ENCODE measurements at places on chromosomes 5 and 9.

GRCh38 chr5:149757197-149757947 is 27.3 kb downstream of the PPARGC1B start:
- DNase-seq, result no peak

DNA sequence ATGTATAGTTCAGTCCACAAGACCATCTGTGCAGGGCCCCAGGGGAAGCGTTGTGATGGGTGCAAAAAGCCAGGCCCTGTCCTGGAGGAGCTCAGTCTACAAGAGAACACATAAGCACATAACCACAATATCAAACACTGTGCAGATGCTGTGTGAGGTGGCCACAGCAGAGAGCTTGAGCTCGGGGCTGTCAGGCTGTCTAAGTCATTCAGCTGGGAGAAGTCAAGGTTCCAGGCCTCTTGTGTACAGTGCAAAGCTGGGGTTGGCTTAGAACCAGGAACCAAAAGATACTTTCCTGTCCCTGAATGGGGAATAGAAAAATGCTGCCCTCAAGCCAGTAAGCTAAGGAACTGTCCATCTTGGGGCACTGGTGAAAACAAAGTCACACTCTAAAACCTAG is 75.0 kb downstream of the PRDM6 start:
- no peak for DNase-seq

- DNase-seq, result no peak
These were observed 78.5 kb upstream of the ZSWIM6 start for GRCh38 chr5:61253547-61253946.

GRCh38 chr5:167725741-167726140 is 565.7 kb upstream of the WWC1 start:
- no peak for DNase-seq

GRCh38 chr5:9156282-9156681 is 389.6 kb downstream of the SEMA5A start:
- no peak for DNase-seq

- DNase-seq, result no peak
These were observed 2.9 kb upstream of the PTGER4 start for GRCh38 chr5:40676613-40677343.

GRCh38 chr9:86708918-86709835 is 238.1 kb downstream of the GAS1 start:
- no peak for DNase-seq

DNA sequence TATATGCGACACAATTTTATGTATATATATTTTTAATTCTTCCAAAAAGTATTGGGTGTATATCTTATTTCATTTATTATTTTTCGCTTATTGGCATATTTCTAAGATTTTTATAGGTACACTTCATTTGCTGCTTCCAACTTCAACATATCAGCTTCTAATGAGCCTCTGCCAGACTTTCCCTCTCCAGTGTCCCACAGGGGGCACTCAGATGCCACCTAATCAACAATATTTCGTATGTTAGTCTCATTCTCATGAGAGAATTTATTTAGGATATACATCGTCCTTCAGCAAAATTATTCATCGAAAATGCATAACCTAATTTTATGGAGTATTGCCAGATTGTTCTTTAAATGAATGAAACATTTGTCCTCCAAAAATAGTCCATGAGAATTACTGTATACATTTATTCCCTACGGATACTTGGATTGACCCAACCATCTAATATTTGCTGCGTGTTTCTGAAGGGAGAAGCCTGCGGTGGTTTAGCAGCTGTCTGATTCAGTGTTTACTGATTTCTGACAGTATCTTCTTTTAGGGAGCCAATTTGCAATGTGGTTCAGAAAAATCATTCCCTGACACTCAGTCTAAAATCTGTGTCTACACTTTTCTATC is 100.6 kb upstream of the SELENOP start:
- no peak for DNase-seq

GRCh38 chr9:129649726-129650679 is 8.1 kb upstream of the ASB6 start:
- no peak for DNase-seq

DNA sequence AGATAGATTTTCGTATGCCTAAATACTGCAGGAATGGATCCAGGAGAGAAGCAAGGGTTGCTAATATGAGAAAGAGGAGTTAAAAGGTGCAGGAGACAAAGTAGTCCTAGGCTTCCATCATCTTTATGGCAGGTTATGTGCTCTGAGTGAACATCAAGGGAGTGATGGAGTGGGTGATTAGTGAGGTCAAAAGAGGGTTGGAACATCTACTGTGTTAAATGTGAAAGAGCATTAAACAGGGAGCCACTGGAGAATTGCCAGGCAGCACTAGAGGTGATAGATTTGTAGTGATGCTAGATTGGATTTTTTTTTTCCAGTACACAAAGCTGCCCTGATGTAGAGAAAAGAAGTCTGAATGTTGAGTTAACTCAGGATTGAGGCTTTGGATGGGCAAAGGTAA is 199.3 kb downstream of the NMUR2 start:
- no peak for DNase-seq

DNA sequence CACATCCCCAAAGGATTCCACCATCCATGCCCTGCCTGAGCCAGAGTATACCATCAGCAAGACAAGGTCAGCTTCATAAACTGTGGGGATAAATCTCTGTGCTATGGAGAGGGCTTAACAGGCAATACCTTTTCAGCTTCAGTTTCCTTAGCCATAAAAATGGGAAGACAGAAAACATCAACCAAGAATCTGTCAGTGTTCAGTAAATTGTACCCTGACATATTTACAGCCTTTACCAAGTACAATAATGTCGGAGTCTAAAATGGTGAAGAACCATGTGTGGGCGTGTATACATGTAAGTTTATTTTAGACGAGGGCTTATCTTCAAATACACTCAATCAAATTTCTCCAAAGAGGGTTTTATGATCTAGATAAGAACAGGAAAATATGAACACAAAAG is 94.7 kb downstream of the ELAVL2 start:
- DNase-seq, result no peak
